Activated gamma-delta T cell treated with anti-CD3 and anti-CD28 coated beads, Interleukin-2, amount 50 U/mL, for 16 hours (primary cell): ENCODE measurements at places on chromosomes 4 and X.

DNA sequence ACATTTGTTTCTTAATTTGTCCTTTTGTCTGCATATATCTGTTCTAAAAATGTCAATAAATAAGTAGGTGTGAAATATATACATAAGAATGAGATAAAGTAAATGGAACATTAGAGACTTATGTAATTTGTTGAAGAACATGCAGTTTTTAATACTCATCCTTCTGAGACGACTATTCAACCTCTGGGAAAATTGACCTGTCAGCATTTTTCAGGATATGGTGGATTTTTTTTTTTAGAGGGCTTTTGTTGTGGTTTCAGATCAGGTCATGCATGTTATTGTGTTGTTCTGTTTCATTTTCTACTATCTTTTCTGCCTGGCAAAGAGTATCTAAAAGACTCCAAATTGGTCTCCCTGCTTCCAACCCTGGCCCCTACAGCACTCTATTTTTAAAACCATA lies 97.3 kb downstream of the PCDH7 start:
- DNase-seq = no peak

GRCh38 chrX:151517421-151517820 lies 46.1 kb upstream of the PASD1 start:
- DNase-seq = no peak

DNA sequence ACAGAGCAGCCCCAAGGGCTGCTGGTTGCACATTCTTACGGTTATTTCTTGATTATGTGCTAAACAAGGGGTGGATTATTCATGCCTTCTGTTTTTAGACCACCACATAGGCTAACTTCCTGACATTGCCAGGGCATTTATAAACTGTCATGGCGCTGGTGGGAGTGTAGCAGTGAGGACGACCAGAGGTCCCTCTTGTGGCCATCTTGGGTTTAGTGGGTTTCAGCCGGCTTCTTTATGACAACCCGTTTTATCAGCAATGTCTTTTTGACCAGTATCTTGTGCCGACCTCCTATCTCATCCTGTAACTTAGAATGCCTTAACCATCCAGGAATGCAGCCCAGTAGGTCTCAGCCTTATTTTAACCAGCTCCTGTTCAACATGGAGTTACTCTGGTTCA lies 212.4 kb upstream of the GRID2 start:
- DNase-seq = no peak

DNA sequence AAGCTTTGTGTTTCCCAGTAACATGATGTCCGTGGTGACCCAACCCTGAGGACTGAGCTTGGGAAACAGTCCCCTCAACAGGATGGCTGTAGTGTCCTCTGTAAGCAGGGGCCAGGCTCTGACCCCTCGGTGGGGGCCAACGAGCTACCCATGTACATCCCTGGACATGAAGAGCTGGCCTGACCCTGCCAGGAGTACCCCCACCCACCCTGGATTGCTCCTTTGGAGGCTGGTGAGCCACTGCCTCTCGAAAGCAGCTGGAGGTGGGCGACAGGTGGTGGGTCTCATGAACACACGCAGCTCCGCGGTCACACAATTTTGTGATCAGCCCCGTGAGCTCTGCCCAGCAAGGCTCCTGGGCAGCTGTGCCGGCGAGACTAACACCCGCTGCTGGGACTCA lies 33.5 kb downstream of the NSG1 start:
- no peak for DNase-seq

- DNase-seq = no peak
Observed at GRCh38 chr4:183411291-183411861, 33.1 kb upstream of the CDKN2AIP start.

DNA sequence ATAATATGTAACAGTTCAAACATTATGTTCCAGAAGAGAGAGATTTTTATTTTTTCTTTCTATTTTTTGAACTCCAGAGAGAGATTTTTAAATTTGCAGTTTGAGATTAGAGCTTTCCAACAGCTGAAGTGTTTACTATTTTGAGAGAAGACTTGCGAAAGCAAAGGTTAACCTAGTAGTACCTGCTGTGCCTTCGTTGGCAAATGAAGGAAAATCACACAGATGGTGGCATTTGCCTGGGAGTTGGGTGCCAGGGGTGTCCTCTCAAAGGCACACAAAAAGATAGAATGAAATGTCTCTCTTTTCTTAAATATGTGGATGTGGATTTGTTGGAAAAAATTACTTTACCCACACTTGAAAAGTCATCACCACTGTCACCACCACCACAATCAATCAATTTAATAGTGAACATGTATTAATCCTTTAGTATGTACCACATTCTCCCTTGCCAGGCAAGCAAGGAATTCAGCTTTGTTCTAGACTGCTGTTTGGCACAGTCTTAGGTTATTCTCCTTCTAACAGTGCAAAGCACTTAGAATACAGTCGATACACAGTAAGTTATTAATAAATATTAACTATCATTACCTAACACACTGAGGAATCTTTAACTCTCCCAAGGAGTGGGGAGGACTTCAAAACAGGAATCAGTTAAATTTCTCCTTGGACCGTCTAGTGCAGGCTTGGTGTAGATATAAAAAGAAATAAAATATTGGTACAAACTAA lies 838.2 kb upstream of the FTHL17 start:
- no peak for DNase-seq

- DNase-seq = no peak
Observed at GRCh38 chr4:15947684-15948083, 9.1 kb upstream of the FGFBP1 start.

DNA sequence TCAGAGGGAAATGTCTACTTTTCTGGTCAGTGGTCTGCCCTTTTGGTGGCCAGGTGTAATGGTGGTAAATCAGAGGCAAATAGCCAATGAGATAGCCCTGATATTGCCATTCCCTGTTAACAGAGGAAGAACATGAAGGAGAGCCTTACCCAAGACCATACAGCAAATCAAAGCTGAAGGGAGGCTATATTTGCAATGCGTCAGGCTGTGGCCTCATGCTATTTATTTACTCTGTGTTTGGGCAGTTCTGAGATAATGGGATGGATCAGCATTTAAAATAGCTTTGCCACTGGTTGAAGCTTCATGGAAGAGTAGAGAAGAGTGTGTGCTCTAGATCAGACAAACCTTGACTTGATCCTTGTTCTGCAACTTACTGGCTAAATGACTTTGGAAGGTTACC lies 73.3 kb upstream of the MAML3 start:
- DNase-seq = no peak
